Nephron progenitor cell (in vitro differentiated cells): ENCODE measurements at places on chromosomes 6 and 20.

GRCh38 chr20:22916021-22916842 is 118.9 kb upstream of the SSTR4 start:
- DNase-seq, result no peak

- DNase-seq, result no peak
Measured at GRCh38 chr6:22412994-22413393, 116.2 kb upstream of the PRL start.

- DNase-seq, result no peak
Measured at GRCh38 chr6:53266553-53267090, 82.1 kb downstream of the ELOVL5 start.

DNA sequence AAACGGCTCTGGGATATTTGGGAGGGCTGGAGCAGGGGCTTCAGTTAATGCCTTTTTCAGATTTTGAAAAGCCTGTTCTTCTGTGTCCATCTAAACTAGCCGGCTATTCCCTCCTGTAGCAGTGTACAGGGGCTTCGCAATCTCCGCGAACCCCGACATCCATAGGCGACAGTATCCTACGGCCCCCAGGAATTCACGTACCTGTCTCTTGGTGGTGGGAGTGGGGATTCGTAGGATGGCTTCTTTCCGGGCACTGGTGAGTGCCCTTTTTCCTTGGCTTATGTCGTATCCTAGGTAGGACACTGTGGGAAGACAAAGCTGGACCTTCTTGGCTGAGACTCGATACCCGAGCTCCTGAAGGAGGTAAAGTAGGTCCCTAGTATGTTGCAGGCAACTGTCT is 153.1 kb downstream of the TRIM27 start:
- DNase-seq, result no peak

GRCh38 chr6:167020206-167020605 is 21.0 kb downstream of the CEP43 start:
- DNase-seq, result no peak

DNA sequence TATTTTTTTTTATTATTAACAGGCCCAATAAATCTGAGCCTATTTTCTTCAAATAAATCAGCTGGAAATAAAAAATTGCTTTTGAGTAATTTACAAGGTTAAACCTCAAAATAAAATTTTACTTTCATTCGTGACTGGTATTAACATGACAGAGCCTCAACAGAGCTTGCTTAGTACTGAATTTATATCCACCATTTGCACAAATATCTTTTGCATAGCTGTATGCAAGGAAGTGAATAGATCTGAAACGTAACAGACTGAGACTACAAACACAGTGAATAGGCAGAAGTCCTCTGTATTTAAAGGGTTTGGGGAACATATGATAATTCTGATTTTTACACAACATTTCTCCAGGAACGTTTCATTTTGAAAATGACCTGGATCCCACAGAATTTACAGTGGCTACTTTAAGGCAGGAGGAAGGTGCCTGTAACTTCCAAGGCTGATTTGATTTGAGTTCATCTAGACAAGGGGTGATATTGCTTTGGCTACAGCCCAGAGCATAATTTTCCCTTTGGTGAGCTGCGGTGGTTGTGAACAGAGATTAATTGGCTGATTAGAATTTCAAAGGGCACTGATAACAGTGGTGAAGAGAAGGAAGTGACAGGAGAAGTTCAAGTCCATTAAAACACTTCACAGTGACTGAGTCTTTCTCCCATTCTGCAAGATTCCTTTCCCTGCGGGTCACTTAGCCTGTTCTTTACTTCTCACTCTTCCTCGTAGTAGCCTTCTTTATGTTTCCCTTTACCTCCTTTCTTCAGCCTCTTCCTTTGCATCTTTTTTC is 121.2 kb upstream of the SASH1 start:
- no peak for DNase-seq

DNA sequence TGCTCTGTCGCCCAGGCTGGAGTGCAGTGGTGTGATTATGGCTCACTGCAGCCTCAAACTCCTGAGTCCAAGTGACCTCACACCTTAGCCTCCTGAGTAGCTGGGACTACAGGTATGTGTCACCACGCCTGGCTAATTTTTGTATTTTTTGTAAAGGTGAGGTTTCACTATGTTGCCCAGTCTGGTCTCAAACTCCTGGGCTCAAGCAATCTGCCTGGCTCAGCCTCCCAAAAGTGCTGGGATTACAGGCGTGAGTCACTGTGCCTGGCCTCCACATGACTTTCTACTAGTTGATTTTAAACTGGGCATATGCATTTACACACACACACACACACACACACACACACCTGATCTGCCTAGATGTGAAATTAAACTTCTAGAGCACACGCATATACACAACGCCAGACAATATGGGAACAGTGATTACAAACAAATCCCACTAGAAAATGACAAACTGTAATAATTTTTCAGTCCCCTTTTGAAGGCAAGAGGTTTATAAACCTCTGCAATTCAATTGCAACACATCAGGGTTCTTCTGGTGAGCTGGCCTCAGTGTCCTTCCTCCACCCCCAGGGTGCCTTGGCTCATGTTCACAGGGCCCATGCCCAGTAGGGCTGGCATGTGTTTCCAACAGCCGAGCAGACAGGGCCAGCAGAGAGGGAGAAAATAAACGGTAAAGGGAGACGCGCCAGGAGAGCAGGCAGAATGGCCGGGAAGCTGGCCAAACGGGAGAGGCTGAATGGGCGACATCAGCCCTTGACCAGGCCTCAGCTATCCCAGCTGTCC is 31.2 kb downstream of the PARD6B start:
- no peak for DNase-seq

GRCh38 chr6:20771409-20771808 is 237.2 kb downstream of the CDKAL1 start:
- no peak for DNase-seq

GRCh38 chr6:138803331-138803730 is 7.4 kb downstream of the ECT2L start:
- DNase-seq, result no peak

DNA sequence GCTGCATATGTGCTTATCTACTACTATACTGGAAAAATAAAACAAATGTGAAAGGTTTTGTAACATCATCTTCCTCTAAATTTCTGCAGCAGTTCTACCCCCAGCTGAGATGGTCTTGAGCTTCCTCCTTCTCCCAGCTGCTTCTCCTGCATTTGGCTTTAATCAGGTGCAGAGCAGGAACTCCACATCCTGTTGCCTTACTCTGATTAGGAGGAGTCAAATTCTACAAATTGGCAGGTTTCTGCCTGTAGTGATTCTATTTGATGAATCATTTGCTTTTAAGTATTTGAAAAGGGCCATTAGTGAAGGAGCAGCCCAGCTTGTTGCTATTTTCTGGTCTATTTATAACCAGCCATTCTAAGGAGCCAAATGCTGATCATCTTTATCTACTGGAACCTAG is 224.5 kb downstream of the GMDS start:
- no peak for DNase-seq

DNA sequence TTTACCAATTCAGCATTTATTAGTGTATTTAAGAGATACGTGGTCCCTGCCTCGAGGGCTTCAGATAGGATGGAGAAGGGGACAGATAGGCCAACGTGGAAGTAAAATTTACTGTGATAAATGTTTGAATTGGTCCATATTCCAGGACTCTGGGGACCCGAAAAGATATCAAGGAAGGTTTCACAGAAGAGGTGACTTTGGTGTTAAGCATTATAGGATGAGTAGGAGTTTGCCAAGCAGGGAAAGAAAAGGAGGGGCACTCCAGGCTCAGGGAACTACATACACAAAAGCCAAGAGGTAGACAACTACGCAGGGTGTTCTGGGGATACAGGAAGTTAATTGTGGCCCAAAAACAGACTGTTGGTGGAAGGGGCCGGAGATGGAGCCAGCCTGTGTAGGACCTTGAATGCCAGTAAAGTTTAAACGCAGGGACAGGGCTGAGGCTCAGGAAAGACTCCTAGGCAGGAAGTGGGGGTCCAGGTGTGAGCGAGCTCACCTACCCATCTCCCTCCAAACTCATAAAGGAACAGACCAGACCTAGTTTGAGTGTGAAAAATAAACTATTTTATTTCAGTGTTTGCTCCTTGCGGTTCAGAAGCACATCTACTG is 37.0 kb downstream of the TGM2 start:
- DNase-seq, result no peak

- no peak for DNase-seq
Measured at GRCh38 chr6:169972736-169973135, 221.3 kb downstream of the ERMARD start.

DNA sequence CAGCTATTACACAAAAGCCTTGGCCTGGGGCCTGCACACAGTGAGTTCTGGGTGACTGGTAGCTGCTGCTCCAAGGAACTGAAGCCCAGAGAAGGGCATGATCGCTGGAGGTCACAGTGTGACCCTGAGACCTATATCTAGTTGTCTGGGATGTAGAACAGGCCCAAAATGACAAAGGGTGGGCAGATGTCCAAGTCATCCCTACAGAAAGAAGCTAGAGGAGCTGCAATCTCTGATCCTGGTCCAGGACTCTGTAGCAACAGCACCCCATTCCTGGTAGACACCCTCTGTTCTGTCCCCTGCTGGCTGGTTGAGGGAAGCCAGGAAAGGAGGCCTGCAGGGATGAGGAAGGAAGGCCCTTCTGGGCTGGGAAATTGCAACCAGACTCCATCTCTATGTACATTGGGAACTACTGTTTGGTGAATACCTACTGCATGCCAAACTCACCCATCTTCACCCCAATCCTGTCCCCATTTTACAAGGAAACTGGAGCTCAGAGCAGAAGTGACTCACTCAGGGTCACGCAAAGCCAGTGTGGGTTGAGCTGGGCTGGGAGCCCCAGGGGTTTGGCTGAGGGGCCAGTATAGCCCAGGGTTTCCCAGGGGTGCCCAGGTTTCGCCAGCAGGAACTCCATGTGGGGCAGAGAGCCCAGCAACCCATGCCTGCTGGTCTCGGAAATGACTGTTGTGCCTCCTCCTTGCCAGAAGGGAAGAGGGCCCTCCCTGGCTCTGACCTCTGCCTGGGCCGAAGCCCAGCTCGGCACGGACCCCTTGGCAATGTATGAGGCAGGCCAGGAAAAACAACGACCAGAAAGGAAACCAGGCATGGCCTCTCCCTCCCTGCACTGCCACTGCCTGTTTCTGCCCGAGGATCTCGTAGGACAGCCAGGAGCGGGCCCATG is 44.9 kb upstream of the TLDC2 start:
- DNase-seq, result no peak

GRCh38 chr6:134230940-134231339 is 87.0 kb downstream of the SGK1 start:
- DNase-seq, result no peak

DNA sequence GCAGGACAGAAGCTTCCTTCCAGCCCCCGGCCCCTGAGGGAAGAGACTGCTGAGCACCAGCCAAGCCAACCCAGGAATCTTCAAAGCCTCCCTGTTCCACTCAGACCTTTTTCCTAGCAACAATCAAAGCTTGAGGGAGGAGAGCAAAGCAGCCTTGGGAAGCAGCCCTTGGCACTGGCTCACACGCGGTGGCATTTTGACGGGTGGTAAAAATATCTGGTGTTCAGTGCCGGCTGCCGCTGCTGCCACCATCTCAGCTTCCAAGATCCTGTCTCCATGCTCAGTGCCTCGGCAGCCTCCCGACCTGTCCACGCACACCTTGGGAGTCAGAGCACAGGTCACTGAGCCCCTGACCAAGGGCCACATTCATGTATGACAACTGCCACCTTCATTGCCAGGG is 170.1 kb downstream of the LRFN2 start:
- DNase-seq, result no peak

GRCh38 chr6:128135325-128135724 is 234.5 kb upstream of the THEMIS start:
- no peak for DNase-seq

- peak; percentile 13 for DNase-seq
Measured at GRCh38 chr6:153503810-153504209, 372.7 kb upstream of the RGS17 start.

DNA sequence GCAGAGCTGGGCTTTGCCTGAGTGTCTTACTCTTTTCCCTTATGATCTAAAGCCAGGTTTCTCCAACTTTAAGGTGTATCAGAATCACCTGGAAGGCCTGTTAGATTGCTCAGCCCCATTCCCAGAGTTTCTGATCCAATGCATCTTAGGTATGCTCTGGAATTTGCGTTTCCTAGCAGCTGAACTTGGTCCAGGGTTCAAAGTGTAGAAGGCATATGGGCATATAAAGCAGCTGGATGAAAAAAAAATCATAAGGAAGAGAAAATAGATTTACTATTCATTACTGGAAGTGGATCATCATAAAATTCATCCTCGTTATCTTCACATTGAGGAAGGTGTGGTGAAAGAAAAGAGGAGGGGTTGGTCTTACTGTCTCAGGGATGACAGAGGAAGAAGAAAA is 56.8 kb upstream of the CDKAL1 start:
- DNase-seq, result no peak

GRCh38 chr6:148422085-148422484 is 79.4 kb downstream of the SASH1 start:
- no peak for DNase-seq

DNA sequence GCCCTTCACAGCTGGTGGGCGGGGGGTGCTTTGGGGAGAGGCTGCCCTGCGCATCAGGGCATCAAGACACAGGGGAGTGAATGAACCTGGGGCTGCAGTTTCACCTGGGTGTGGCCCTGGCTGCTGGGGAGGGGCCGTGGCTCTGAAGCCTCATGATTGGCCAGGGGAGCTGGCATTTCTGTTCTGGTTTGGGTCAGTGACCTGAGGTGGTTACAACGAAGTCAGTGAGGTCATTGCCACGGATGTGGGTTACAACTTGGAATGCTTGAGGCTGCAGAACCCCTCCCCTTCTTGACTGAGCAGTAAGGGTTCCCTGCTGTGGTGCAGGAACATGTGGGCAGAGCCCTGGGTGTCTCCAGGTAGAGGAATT is 3.0 kb downstream of the TCEA2 start:
- no peak for DNase-seq

DNA sequence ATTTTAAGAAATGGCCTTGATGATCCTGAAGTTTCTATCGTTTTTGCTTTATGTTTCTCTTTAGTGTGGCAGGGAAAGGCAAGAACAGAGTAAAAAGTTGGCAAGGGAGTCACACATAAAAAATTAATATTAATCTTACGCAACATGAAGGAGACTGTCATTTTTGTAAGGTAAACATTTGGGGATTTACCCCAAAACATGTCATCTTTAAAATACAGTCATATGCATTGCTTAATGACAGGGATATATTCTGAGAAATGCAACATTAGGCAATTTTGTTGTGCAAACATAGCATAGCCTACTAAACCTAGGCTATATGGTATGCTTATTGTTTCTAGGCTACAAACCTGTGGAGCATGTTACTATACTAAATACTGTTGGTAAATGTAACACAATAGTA is 5.4 kb downstream of the RBL1 start:
- no peak for DNase-seq

- no peak for DNase-seq
Measured at GRCh38 chr6:1838604-1839213, 229.0 kb downstream of the FOXC1 start.

- DNase-seq, result peak; percentile 73
Measured at GRCh38 chr20:3781153-3781910, at the start of gene SPEF1. Gene SPEF1, minus strand, starts transcription at chr20:3781448. Its CDS starts 161 bp downstream, at chr20:3781287.
